T-helper 1 cell (primary cell): ENCODE measurements at places on chromosomes 12 and 14.

DNA sequence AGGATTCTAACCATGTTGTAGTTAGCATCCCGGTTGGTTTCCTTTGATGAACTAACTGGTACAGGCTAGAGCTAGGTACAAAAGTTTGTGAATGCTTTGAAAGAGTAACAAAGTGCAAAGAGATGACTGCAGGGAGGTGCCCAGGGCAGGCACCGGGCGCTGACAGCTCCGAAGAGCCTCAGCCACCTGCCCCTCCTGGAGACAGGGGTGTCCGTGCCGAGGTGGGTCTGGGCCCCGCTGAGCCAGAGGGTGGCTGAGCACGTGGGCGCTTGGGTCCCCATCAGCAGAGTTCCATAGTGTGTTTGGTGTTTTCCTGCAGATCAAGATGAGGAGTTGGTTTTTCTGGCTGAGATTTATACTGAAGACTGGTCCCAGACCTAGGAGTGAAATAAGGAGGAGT is 19.9 kb downstream of the PRKAB1 start:
- DNase-seq, result no peak

DNA sequence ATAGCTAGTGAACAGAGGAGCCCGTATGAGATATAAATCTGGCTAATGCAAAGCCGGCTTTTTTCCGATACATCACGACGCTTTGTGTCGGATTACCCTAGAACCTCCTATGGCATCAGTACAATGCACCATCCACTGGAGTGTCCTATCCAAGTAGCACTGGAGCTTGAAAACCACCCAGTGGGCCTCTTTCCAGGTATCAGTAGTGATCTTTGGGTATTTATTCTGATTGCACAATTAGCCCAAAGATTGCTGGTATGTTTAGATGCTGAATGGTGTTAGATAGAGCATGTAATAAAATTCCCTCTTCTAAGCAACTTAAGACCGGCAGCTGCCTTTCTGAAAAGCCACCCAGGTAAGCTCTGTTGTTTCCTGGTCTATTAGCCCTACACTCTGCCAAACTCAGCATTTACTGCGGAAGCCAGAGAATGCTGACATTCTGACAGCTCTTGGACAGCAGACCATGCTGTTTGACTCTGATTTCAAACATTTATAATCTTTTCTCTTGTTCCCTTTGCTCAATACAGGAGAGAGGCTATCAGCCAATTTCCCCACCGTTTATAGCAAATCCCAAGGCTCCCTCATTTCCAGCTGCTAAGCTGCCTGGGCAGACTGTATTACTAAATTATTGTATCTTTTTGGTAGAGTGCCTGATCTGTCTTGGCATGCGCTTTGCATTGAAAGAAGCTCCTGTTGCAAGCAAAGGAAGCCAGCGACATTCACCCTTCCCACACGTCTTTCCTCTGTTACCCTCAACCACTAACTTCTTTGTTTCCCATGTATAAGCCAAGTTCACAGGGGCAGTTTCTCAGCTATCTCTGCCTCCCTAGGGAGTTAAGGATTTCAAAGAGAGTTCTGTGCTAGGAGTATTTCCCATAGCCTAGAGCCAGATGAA is 388.3 kb upstream of the GARIN6 start:
- no peak for DNase-seq

DNA sequence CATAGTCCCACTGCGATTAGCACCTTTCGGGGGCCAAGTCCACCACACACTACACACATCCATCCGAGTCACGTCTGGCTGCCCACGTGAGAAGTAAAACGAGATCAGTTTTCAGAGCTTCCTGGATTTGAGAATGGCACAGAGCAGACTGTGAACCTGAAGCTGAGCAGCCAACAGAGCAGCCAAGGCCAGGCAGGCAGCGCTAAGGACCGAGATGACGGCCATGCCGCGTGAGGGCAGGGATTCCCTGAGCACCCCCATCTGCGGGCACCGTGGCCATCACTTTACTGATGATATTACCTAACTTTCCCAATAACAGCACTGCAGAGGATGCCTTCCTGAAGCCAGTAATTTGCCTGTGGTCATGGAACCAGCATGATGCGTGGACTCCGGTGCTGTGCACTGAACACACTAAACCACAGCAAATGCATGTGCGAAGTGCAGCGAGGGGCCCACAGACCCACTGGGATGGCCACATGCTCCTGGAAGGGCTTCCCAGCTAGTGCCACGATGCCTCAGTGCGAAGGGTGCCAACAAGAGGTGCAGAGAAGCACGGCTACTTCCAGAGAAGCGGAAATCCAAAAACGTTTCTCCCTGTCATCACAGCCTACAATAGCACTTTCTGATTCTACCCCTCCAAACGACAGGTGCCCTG is 56.0 kb downstream of the RNF34 start:
- no peak for DNase-seq

DNA sequence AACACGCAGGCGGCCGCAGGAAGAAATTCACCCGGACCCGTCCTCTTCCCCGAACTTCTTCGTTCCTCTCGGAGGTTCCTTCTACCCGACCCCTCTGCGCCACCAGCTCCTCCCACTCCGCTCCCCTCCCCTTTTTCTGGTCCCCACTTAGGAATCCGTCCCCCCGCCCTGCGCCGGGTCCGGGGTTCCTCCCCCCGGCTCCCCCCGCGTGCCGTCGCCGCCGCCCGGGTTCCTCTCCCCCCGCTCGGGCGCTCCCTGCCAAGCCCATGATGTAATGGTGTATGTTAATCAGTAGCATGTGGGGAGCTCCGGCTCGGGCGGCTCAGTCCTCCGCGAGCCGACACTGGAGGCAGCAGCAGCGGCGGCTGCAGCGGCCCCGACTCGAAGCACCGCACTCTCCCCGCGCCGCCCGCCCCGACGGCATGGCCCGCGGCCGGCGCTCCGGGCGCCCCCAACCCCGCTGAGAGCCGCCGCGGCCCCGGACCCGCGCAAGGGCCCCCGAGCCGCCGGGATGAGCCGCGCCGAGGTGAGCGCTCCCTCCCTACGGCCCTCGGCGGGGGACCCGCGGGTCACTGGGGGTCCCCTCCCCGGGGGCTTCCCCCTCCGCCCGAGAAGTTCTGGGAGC is 1.0 kb upstream of the SAMD4A start:
- peak; percentile 68 for DNase-seq

GRCh38 chr12:51392556-51393237 is 1.5 kb upstream of the GALNT6 start:
- DNase-seq, result no peak

DNA sequence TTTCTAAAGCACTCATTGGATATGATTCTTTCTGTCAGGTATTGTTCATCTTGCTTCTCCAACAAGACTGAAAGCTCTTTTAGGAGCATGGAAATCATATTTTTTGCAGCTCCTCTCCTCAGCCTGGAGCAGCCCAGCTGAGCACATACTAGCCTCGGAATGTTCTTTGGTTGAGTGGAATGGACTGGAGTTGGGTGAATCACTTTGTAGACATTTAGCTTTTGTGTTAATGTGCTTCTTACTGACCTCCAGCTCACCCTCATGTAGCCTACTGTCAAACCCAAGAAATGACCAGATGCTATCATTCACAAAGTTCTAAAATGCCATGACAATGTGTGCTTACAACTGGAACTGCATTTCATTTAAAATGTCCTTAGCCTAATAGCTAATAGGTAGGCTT is 161.1 kb downstream of the NUAK1 start:
- no peak for DNase-seq

DNA sequence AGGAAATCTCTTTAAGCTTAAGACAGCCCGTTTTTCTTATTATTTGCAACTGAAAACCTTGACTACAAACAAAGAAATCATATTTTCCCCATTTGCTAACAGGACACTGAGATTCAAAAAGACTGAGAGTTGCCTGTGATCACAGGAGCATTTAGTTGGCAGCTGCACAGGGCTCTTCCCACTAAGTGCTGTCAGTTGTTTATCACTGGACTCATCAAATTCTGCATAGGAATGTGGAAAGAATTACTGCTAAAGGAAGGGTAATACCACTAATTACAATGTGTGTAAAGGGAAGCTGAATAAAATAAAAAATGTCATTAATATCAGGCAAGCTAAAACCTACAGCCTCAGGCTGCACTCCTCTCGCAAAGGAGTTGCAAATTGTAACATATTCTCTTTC is 226.4 kb downstream of the NELL2 start:
- no peak for DNase-seq

- no peak for DNase-seq
Measured at GRCh38 chr12:111488271-111488670, 82.5 kb downstream of the SH2B3 start.

DNA sequence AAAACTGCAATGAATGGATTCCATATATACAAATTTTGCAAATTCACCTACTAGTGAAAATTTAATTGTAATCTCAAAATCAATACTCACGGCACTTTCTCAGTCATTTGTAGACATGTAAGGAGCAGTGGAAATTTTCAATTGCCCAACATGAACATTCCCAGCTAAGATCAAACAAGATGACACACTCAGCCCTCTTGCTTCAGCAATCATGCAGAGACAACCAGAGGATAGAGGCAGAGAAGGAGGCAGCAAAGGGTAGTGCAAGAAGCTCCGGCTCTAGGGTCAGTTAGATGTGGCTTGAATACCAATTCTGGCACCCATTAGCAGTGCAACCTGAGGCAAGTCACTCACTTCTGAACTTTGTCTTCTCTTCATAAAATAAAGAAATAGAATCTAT is 91.5 kb upstream of the SLC35F4 start:
- DNase-seq, result no peak

DNA sequence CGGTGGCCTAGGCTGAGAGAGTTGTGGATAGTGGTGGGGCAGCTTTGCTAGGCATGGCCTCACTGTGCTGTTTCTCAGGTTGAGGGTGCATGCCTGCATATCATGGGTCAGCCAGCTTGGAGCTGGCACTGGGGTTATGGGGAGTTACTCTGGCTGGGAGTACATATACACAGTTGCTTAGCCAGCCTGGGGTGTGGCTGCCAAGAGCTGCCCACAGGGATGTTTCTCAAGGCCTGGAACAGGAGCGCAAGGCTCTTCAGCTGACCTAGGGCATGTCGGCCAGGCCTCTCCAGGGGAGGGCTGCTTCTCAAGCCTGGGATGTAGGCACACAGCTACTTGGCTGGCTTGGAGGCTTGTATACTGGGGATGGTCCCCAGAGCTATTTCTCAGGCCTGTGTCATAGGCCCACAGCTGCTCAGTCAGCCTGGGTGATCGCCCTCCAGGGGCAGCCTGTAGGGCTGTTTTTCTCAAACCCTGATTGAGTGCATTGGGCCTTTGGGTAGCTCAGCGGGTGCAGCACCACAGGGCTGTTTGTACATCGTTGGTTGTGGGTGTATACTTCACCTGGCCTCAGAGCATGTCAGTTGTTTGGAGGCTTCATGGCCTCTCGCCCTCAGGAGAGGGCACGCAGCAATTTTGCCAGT is 114.9 kb downstream of the METTL25 start:
- no peak for DNase-seq
